Eye (tissue), 1 donor: ENCODE measurements at places on chromosomes 7 and 10.
A peak's percentile ranks its signal among the peaks of the same experiment; 100 is the strongest.

DNA sequence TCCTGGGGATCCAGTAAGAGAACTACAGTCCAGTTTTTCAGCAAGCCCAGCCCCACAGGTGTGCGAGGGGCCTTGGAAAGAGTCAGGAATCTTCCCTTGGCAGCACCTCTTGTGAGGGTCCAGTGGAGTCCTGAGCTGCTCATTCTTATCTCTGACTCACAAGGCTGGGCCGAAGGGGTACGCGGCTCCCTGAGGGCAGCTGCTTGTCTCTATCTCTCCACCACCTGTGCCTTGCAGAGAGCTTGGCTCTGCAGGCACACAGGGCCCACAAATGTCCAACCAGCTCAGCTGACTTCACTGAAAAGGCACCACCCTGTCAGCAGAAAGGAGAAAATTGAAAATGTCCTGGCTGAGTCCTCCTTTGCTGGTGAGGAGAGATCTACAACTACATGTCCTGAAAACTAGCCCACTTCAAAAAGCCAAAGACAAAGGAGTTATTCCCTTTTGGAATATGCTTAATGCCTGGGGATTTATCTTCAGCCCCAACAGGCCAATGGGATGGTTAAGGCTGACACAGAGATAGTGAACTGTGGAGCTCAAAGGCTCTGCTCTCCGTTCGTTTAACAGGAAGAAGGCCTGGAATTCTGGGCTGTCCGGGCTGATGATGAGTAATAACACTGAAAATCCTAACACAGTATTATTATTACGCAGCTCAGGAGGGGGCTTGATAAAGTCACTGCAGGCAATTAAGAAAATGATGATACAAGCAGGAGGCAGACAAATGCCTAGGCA lies 23.4 kb downstream of the UROS start:
- no peak for DNase-seq

DNA sequence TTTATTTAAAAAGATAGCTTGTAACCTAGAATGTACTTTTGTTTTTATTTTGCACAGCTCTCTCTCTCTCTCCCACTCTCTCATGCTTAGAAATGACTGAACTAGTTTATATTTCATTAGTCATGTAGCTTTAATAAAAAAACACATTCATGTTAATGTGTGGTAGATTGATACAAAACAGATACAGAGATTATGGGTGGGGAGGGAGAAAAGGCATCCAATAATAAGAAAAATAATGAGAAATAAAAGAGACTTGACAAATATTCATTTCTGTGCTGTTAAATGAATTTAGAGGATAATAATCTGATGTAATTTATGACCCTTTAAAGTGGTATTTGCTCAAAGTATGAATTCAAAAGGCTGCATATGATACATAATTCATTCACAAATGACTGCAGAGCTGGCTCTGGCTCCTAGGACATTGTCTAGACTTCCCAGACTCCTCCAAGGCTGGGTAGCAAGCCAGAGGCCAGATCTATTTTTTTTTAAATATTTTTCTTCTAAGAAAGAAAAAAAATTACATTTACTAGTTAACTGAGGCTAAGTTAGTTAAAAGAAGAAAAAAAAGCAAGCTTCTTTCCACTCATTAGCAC lies 105.7 kb upstream of the DNAJB12 start:
- no peak for DNase-seq

DNA sequence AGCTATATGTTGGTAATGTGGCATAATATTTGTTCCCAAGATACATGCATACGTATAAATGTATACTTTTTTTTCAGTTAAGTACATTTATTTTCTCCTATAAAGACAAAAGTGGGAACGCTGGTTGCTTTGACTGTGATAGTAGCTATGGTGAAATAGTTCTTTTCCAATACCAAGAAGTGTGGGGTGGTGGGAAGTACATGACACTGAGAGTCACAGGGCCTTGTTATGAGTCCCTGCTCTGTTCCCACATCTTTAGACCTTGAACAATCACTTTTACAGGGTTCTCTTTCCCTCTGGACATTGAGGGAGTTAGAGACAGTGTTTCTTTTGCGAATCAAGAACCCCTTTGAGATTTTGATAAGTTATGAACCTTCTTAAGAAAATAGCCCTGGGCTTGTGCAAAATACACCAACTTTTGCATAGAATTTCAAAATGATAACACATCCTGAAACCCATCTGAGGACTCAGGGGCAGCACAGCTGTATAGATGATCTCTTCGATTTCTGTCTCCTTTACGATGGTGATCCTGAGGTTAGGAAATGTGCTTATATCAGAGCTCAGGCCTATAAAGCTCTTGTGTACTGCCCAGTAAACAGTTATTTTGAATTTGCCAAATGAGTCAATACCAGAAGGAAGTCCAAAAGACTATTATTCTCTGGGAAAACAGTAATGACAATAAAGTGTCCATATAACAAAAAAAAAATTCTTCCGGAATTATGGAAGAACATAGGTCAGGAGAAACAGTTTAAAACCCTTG lies 1.1 kb downstream of the LMOD2 start:
- no peak for DNase-seq

GRCh38 chr10:52019077-52019555 lies 295.0 kb upstream of the DKK1 start:
- DNase-seq: no peak

DNA sequence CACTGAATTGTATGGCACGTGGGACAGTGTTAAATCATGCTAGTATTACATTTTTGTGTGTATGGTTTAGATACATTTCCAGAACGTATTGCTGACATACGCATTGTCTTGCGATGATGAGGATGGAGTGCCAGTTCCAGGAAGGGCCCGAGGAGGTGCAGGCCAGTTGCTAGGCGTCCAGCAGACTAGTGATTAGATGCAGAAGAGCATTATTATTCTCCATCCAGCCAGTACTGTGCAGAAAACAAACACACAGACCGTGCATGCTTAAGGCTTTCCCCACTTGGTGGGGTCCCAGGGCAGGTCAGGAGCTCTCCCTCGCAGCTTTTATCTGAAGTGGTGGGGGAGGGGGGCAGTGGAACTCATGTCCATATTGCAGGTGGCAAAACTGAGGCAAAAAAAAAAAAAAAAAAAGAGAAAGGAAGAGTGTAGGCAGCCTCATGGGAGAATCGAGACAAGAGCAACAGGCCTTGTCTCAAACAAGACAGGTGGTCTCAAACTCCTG lies 189.2 kb downstream of the CAMK1D start:
- DNase-seq: no peak

DNA sequence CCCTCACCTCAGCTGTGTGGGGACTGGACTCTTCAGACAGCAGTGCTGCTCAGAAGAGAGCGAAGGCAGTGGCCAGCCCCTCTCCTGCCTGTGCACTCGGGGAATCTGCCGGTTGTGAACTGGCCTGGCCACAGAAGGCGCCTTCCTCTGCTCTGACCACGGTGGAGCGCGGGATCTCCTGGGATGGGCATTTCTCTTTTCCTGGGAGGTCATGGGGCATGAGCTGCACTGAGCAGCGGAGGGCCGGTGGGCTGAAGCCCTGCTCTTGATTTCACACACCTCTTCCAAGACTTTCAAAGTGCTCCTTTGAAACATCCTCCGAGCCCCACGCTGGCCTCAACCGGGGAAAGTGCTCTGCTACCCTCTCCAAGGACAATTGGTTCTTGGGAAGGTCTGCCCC lies 125.6 kb upstream of the FAM20C start:
- DNase-seq: no peak

DNA sequence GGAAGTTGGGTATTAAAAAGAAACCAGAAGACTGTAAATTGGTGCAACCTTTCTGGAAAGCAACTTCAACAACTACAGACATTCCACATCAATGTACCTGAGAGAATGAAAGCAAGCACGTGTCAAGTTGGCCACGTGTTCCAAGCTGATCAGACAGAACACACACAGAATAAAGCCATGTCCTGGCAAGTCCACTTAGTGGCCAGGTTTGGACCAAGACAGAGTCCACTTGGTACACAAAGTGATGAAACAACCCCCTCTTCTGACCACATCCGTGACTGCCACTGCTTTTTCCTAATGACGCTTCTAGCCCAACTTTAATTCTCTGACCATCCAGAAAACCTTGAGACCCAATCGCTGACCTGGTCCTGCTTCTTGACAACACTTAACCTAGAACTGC lies 109.4 kb downstream of the ABLIM1 start:
- DNase-seq: peak; percentile 63

- DNase-seq: no peak
Observed at GRCh38 chr7:55191926-55192692, 173.0 kb upstream of the LANCL2 start.

DNA sequence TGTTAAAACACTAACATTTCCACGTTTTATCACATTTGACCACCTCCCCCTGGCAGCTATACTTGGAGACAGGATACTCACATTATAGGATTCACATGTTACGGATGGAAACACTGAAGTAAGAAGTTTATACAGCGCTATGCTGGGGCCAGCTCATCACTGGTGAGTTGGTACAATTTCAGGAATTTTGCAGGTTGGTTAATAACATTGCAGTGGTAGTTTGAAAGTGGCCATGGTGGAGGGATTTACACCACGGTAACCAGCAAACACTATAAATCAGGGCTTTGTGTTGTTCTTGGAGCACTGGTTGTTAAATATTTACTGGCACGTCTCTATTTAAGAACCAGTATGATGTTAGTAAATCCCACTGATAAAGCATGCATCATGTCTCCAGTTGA lies 174.0 kb downstream of the GFRA1 start:
- DNase-seq: no peak

DNA sequence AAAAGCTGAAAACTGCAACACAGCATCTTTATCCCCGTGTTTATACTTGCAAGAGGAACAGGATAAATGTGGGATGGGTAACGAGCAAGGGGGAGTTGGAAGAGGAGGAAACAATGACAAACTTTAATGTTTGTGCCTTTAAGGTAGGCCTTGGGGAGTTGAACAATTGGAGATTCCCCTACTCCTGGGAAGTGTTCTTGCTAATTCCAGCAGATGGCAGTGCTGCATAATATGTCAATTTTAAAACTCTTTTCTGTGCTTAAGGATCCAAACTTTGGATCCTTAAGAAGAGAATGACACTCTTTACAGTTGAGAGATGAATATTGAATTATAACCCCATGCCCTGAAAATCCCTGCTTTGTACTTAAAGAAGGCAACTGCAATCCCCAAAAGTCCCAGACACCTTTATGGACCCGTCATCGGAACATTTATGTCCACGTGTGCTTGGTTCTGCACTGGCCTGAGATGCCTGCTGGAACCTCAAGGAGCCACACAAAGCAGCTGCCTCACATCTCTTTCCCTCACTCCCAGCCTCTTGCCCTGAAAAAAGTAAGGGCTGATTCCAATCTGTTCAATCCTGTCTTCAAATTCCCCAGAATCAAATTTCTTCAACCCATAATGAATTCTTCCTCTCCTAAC lies 12.0 kb downstream of the IFIT5 start:
- peak; percentile 83 for DNase-seq

DNA sequence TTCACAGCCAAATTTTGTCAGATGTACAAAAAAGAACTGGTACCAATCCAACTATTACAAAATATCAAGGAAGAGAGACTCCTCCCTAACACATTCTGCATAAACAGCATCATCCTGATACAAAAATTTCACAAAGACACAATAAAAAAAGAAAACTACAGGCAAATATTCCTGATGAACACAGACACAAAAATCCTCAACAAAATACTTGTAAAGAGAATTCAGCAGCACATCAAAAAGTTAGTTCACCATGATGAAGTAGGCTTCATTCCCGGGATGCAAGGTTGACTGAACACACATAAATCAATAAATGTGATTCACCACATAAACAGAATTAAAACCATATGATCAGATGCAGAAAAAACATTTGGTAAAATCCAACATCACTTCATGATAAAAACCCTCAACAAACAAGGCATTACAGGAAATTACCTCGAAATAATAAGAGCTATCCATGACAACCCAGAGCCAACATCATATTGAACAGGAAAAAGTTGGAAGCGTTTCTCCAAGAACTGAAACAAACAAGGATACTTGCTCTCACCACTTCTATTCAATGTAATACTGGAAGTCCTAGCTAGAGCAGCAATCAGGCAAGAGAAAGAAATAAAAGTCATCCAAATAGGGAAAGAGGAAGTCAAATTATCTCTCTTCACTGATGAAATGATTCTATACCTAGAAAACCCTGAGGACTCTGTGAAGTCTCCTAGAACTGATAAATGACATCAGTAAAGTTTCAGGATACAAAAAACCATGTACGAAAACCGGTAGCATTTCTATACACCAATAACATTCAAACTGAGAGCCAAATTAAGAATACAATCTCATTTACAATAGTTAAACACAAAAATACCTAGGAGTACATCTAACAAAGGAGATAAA lies 223.1 kb downstream of the REEP3 start:
- peak; percentile 51 for DNase-seq

DNA sequence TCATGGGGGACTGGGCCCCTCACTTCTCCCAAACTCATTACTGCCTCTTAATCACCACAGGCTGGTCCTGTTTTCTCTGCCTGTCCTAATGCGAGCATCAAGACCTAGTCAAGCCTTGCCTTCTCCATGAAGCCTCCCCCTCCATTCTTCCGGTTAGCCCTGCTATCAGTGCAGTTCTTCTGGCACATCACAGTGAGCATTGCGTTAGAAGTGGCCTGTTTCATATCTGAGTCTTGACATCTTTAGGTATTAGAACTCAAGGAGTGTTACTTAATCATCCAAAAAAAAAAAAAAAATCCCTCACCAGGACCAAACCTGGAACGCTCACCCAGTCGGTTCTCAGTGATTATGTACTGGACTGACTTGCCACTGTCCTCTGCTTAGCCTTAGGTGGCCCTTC lies 17.4 kb downstream of the SNX10 start:
- DNase-seq: no peak

- DNase-seq: peak; percentile 85
Observed at GRCh38 chr7:116210345-116211005, at the start of gene TES. Gene TES (plus strand): TSS chr7:116210539. CDS start chr7:116210708, 169 bp downstream.

DNA sequence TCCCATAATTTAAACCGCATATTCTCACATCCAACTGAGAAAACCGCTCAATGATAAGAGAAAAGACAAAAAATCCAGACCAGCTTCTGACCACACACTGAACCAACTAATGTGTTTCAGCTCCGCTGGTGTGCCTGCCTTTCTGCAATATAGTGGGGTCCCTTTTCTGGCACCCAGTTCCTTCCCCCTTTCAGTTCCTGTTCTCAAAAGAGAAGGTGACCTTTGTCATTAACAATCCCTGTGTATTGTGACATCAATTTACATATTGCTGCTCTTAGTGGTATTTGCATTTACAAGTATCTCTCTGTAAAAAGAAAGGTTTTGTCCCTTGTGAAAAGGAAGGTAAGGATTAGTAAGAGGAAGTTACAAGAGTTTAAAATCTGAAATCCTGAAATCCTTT lies 1.4 kb downstream of the PPP1R17 start:
- DNase-seq: no peak

GRCh38 chr7:155980841-155981240 lies 168.6 kb upstream of the SHH start:
- no peak for DNase-seq

- no peak for DNase-seq
Observed at GRCh38 chr10:132624061-132624846, 86.7 kb downstream of the INPP5A start.

- peak; percentile 3 for DNase-seq
Observed at GRCh38 chr7:145106001-145106400, 270.1 kb upstream of the TPK1 start.

- DNase-seq: peak; percentile 64
Observed at GRCh38 chr7:137953665-137954470, 48.0 kb downstream of the CREB3L2 start.
